ENCODE measurements at places on chromosomes 3 and 15.
A peak's percentile ranks its signal among the peaks of the same experiment; 100 is the strongest.

DNA sequence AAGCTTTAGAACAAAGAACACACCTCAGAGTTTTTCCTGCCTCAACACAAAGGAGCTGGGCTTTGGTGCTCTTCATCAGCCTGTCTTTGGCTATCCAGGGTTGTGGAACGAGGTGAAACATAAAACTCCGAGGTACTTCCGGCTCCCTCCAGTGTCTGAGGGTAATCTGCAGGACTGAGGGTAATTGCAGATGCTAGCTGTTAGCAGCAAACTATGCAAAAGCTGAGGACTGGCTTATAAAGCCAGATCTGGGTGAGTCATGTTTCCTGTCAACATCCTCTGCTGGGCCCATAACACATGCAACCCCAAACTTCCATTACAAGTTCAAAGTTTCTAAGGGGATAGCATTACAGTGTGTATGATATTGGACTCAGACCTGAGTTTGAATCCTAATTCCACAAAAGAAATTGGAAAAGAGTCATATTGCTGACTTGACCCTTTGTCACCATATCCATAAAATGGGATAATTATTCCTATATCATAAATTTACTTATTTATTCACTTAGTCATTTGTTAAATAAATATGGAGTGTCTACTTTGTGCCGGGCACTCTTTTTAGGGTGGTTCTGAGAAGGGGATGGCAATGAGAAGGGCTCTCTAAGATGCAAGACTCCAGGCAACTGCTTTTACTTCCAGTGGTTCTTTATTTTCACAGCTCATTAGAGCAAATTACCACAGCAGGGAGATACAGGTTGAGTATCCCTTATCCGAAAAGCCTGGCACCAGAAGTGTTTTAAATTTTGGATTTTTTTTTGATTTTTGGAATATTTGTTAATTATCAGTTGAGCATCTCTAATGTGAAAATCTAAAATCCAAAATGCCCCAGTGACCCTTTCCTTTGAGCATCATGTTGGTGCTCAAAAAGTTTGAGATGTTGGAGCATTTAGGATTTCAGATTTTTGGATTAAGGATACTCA lies 9.5 kb upstream of the TRIM69 start:
- peak; percentile 92 for DNase-seq

- DNase-seq, result no peak
These were observed 3.3 kb downstream of the CHL1 start for GRCh38 chr3:199835-200234.

GRCh38 chr15:41513506-41514227 lies at the start of gene LTK:
LTK (minus strand) TSS chr15:41513827; CDS start chr15:41513709, 118 bp downstream.
- DNase-seq, result no peak

GRCh38 chr3:194877291-194878119 lies 191.8 kb downstream of the FAM43A start:
- DNase-seq, result no peak

- no peak for DNase-seq
These were observed 11.1 kb upstream of the EIF4A2 start for GRCh38 chr3:186772281-186772694.

GRCh38 chr15:78997981-78998499 lies 53.2 kb upstream of the CTSH start:
- DNase-seq, result no peak

DNA sequence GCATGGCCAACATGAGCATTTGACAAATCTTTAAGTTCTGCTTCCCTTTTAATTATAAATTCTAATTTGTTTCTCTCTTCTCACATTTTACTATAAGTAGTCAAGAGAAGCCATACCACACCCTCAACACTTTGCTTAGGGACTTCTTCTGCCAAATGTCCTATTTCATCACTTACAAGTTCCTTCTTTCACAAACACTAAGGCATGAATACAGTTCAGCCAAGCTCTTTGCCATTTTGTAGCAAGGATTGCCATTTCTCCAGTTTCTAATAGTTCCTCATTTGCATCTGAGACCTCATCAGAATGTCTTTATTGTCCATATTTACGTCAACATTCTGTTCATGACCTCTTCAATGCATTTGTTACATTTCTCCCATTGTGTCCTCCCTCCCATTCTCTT lies 29.4 kb downstream of the SLC22A14 start:
- no peak for DNase-seq

Data from KBM-7 (cell line).